ENCODE measurements at places on chromosomes 12 and 14. TPM values are rescaled to one million over a fixed set of nuclear protein-coding genes. Genes with fewer than 3 reads are reported as not detected.

Gene OAS1
- 12.4 TPM for total RNA-seq

Gene TSPAN19
- not detected for total RNA-seq

Gene SLC10A1
- not detected for total RNA-seq

DNA sequence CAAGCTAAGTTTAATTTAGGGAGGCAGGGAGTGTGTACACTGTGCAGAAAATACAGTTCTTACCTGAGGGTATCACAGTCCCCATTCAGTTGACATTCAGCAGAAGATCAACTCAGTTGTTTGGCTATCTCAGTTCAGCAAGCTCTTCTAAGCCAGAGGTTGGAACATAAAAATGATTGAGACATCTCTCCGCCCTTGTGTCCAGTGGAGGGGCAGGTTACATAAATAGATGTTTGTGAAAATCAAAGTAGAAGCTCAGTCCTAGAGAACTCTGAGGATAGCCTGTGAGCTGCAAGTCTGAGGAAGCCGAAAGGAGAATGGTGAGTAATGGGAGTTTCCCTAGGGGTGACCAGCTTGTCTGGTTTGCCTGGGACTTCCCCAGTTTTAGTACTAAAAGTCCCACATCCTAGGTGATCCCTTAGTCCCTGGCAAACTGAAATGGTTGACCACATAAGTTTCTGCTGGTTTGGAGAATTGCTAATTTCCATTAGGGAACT lies 251.4 kb upstream of the ATP2B1 start:
- H3K4me3 ChIP-seq, result no peak overlapping the region
- H3K27me3 ChIP-seq, result no peaks in the 10 kb centered on the region
- no peak overlapping the region for H3K27ac ChIP-seq
- no peak for DNase-seq
- H3K36me3 ChIP-seq, result no peaks in the 10 kb centered on the region
- peaks cover 16% of the 10 kb centered on the region for H3K4me1 ChIP-seq

Gene CISTR
- not detected for total RNA-seq

- H3K27me3 ChIP-seq, result no peaks in the 10 kb centered on the region
- no peaks in the 10 kb centered on the region for H3K36me3 ChIP-seq
- H3K4me1 ChIP-seq, result no peaks in the 10 kb centered on the region
- no peak overlapping the region for H3K4me3 ChIP-seq
These were observed 38.7 kb downstream of the GLT8D2 start for GRCh38 chr12:104011253-104011652.

Gene TAS2R30
- total RNA-seq, result 3.5 TPM

Gene KRT80
- 0.33 TPM for total RNA-seq

DNA sequence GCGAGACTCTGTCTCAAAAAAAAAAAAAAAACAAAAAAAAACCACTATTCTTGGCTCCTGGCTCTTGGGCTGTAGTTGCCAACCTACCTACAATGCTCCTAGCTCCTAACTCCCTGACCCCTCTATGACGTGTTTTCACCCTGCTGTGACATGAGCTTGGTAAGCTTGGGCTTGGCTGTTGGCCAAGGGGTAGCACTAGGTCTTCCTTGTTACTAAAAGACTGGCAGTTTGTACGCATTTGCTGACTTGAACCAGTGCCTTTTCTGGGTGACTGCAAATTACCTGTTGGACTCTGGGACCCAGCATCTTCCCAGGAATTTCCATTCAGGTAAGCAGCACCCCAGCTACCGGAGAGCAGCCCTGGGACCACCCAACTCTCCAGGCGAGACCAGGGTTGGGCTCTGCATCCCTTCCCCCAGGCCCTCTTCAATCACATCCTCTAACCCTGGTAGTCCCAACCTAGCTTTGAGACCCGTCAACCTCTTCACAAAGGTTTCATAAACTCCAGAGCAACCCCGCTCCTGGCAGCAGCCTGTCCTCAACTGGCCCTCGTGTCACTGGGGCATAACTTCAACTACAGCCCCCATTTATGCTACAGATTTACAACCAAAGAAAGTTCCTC lies 8.3 kb downstream of the CDK2AP1 start:
- peaks cover 5% of the 10 kb centered on the region for H3K4me1 ChIP-seq
- no peak overlapping the region for H3K27ac ChIP-seq
- H3K4me3 ChIP-seq, result no peak overlapping the region
- DNase-seq, result peak; percentile 62
- no peaks in the 10 kb centered on the region for H3K27me3 ChIP-seq
- H3K36me3 ChIP-seq, result peaks cover 20% of the 10 kb centered on the region

DNA sequence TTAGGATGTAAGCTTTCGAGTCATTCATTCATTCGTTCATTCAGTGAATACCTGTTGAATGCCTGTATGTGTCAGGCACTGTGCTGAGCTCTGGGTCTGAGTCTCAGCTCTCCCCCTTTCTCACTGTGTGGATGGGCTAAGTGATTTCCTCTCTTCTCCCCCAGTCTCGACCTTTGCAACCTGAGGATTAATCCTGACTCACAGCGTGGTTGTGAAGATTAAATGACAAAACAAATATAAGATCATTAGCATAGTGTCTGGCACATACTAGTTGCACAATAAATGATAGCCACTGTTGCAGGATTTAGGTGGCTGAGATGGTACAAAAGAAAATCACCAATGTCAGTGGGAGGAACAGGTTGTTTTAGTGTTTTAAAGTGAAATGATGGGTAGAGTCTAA lies 136.7 kb downstream of the GPR135 start:
- H3K27me3 ChIP-seq, result no peaks in the 10 kb centered on the region
- DNase-seq, result no peak
- no peak overlapping the region for H3K27ac ChIP-seq
- no peaks in the 10 kb centered on the region for H3K4me1 ChIP-seq
- no peak overlapping the region for H3K4me3 ChIP-seq
- no peaks in the 10 kb centered on the region for H3K36me3 ChIP-seq

Gene LMNTD1
- total RNA-seq, result not detected

DNA sequence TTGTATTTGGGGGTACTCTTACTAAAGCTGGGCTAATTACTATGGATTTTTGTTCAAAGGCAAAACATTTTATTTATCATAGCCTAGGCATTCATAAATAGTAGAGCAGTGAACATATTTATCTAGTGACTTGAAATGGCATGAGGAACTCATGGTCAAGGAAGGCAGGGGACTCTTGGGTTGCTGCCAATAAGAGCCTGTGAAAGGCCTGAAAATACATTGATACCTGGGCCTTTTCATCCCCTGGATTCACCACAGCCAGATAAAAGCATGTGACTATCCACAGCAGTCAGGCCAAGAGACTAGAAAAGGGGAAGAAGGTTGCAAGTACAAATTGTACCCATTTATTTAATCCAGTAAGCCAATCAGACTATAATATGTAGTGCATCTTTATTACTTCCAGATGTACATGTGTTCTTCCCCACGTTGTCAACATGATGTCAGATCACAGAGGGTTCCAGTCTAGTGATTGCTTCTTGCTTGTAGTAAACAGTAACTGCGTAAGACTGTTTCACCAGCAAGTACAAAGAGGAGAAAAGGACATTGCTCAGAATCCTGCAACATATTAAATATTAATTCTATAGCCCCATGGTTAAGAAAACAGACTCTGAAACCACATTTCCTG lies 409.7 kb downstream of the NOVA1 start:
- no peak overlapping the region for H3K4me3 ChIP-seq
- no peak overlapping the region for H3K27ac ChIP-seq
- H3K36me3 ChIP-seq, result no peaks in the 10 kb centered on the region
- H3K4me1 ChIP-seq, result no peaks in the 10 kb centered on the region

Gene BATF
- total RNA-seq, result not detected

Gene TEX22
- 2.1 TPM for total RNA-seq

DNA sequence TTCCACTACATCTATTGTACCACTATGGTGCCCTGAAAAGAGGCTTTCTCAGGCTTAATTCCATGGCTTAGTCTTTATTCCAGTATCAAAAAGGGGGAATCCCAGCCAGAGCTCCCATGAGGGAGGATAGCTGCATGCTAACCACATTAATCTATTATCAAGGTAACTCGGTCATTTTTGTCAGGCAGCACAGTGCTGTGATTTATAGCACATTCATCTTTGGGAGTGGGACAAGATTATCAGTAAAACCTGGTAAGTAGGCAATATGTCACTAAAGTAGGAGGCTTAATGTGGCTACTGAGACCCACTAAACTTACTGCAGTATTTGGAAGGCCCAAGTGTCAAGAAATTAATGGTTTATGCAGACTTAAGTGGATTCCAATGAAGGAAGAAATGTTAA lies 58.9 kb downstream of the DAD1 start:
- H3K27me3 ChIP-seq, result no peaks in the 10 kb centered on the region
- no peak overlapping the region for H3K4me3 ChIP-seq
- DNase-seq, result no peak
- peaks cover 11% of the 10 kb centered on the region for H3K4me1 ChIP-seq

- H3K36me3 ChIP-seq, result no peaks in the 10 kb centered on the region
- DNase-seq, result no peak
- H3K4me1 ChIP-seq, result no peaks in the 10 kb centered on the region
- H3K27ac ChIP-seq, result no peak overlapping the region
- no peak overlapping the region for H3K4me3 ChIP-seq
These were observed 8.6 kb upstream of the EPS8 start for GRCh38 chr12:15797818-15798217.

DNA sequence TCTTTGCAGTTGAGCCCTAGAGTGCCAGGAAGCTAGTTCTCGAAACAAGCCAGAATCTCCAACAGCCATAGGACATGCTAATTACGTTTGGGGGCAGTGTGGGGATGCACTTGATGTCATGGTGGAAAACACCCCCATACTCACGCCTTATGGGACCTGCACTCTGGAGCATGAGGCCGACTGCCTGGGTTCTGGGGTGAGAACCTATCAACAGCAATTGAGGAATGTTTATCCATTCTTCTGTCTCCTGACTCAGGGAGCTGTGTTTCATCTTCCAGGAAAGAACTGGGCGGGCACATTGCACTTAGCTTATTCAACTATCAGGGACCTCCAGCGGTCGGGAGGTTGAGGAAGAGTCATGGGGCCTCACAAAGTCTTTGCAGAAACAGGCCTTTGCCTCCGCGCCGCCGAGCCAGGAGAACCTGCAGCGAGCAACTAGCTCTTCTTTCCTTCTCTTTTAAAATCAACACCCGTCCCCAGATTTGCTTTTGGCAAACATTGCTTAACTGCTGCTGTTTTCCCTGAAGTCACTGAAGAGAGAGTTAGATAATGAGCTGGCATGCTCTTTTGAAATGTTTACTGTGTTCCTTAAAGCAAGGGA lies 226.1 kb upstream of the DIO3 start:
- no peak overlapping the region for H3K4me3 ChIP-seq
- H3K27me3 ChIP-seq, result peaks cover 46% of the 10 kb centered on the region
- no peaks in the 10 kb centered on the region for H3K36me3 ChIP-seq
- no peak for DNase-seq
- H3K27ac ChIP-seq, result no peak overlapping the region

Gene NANOG
- total RNA-seq, result not detected

DNA sequence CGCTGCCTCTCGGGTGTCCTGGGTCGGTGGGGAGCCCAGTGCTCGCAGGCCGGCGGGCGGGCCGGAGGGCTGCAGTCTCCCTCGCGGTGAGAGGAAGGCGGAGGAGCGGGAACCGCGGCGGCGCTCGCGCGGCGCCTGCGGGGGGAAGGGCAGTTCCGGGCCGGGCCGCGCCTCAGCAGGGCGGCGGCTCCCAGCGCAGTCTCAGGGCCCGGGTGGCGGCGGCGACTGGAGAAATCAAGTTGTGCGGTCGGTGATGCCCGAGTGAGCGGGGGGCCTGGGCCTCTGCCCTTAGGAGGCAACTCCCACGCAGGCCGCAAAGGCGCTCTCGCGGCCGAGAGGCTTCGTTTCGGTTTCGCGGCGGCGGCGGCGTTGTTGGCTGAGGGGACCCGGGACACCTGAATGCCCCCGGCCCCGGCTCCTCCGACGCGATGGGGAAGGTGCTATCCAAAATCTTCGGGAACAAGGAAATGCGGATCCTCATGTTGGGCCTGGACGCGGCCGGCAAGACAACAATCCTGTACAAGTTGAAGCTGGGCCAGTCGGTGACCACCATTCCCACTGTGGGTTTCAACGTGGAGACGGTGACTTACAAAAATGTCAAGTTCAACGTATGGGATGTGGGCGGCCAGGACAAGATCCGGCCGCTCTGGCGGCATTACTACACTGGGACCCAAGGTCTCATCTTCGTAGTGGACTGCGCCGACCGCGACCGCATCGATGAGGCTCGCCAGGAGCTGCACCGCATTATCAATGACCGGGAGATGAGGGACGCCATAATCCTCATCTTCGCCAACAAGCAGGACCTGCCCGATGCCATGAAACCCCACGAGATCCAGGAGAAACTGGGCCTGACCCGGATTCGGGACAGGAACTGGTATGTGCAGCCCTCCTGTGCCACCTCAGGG lies 679 bp downstream of the ARF6 start:
- H3K36me3 ChIP-seq, result peaks cover 29% of the 10 kb centered on the region
- H3K4me3 ChIP-seq, result peak overlapping the region; percentile 84
- H3K4me1 ChIP-seq, result peaks cover 23% of the 10 kb centered on the region
- no peaks in the 10 kb centered on the region for H3K27me3 ChIP-seq
- DNase-seq, result no peak

DNA sequence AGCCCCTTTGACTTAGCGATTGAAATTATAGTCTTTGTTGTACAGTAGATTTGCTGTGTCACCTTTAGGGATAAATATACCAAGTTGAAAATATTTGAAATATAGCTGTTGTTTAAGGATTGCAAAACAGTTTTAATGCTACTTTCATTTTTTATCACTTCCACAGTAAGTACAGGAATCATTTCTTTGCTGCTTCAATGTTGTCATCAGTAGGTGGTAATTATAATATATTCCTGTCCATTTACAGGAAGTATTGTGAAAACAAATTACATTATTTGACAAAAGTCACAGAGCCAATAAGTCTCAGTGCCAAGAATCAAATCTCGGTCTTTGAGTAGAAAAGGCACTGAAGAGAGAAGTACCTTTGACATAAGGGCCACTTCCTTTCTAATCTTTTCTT lies 342.6 kb upstream of the RGS6 start:
- no peak overlapping the region for H3K27ac ChIP-seq
- H3K4me3 ChIP-seq, result no peak overlapping the region
- no peaks in the 10 kb centered on the region for H3K36me3 ChIP-seq
- peak; percentile 58 for DNase-seq
- no peaks in the 10 kb centered on the region for H3K27me3 ChIP-seq
- H3K4me1 ChIP-seq, result peaks cover 72% of the 10 kb centered on the region

- no peaks in the 10 kb centered on the region for H3K27me3 ChIP-seq
- no peak for DNase-seq
- H3K4me3 ChIP-seq, result no peak overlapping the region
- H3K27ac ChIP-seq, result no peak overlapping the region
These were observed 106.4 kb upstream of the TBX5 start for GRCh38 chr12:114512351-114512750.

Data from A673 (cell line).